Stimulated activated effector memory CD8-positive, alpha-beta T cell treated with anti-CD3 and anti-CD28 coated beads, Interleukin-12 subunit alpha, Interleukin-12 subunit beta, amount 100 ng/mL, for 72 hours (primary cell): ENCODE measurements at places on chromosomes 2 and 18.

DNA sequence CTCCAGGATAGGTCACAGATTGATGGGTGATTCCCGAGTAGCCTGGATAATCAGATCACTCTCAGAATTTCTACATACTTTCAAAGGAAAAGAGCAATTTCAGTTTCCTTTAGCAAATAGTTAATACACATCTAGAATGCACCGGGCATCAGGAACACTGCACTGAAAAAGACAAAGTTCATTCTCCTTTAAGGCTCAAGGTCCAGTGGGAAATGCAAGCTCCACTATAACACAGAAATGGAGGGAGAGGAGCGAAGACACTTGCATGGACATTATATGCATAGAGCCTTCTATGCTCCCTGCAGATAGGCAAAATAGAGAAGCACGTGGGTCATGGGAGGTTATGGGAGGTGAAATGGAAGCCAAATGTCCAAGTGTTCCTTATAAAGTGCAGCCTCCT lies 49.1 kb downstream of the SLC9A4 start:
- no peak for DNase-seq

DNA sequence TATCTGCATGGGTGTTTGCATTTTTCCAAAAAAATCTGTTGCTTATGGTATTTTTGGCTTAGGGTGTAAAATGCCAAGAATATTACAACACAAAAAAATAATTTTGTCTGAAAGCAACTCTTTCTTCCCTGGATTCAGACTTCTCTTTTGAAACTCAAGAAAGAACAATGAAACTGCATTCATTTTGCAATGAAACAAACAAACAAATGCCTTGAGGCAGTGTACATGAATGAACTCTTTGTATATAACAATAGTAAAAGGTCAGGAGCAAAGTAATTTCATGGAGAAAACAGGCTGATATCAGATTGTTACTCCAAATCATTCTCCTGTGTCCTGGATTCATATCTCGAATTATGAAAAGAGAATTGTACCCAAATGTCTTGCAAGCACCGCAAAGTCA lies 301.6 kb upstream of the CDH20 start:
- DNase-seq = no peak

DNA sequence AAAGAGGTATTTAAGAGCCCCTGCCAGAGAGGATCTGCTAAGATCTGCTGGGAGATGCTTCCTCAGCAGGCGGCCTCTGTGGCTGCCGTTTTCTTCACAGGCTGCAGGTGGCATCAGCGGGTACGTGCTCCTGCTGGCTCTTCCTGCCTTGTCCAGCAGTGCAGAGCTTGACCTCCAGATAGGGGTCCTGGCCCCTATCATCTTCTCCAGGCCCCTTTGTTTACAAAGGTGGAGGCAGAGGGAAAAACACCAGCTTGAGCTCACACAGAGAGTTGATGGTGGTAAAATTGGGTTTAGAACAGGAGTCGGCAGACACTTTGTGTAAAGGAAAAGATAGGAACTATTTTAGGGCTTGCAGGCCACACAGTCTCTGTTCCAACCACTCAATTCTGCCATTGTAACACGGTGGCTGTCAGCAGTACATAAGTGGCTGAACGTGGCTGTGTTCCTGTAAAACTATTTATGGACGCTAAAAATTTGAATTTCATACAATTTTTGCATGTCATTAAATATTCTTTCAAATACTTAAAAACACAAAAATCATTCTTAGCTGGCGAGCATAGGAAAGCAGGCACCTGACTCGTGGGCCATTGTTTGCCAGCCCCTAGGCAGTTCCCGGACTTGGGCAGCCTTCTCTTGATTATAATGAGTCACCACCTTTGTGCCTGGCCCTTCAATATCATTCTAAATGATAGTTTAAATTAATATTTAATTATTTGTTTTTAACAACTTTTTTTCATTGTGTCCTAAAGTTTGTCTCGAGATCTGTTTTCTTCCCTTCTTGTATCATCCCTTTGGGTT lies 98.2 kb upstream of the B3GNT7 start:
- no peak for DNase-seq

- DNase-seq = no peak
Measured at GRCh38 chr2:10266133-10266620, 36.5 kb upstream of the HPCAL1 start.

- DNase-seq = no peak
Measured at GRCh38 chr18:36028859-36029258, 38.5 kb downstream of the RPRD1A start.

DNA sequence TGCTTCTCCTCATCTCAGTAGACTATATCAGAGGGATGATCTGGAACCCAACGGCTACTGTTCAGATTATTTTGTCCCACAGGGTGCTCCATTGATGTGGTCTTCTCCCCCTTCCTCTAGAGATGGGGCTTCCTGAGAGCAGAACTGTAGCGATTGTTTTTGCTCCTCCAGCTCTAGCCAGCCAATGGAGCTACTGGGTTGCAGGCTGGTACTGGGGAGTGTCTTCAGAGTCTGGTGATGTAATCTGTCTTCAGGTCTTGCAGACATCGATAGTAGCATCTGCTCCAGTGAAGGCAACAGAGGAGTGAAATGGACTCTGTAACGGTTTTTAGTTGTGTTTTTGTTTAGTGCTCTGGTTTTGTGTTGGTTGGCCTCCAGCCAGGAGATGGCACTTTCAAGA lies 621.9 kb downstream of the RNF144A start:
- no peak for DNase-seq

- DNase-seq = no peak
Measured at GRCh38 chr2:71658771-71659170, 205.4 kb downstream of the DYSF start.

DNA sequence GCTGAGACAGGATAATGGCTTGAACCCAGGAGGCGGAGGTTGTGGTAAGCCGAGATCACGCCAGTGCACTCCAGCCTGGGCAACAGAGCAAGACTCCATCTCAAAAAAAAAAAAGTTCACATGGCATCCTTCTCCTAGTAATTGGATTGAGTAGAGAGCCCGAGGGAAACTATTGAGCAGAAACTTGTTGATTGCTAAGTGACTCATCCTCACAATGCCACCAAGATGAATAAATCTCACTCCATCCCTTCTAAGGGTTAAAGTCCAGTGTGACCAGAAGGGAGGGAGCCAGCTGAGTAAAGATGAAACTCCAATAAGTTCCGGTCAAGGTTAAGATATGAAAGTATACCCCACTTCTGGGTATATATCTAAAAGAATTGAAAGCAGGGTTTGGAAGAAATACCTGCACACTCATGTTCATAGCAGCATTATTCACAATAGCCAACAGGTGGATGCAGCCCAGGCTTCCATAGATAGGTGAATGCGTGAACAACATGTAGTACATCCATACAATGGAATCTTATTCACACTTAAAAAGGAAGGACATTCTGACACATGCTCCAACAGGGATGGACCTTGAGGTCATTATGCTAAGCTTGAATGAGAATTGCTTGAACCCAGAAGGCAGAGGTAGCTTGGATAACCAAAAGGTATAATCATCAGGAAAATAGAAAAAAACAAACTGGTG lies 13.0 kb upstream of the FHL2 start:
- no peak for DNase-seq

DNA sequence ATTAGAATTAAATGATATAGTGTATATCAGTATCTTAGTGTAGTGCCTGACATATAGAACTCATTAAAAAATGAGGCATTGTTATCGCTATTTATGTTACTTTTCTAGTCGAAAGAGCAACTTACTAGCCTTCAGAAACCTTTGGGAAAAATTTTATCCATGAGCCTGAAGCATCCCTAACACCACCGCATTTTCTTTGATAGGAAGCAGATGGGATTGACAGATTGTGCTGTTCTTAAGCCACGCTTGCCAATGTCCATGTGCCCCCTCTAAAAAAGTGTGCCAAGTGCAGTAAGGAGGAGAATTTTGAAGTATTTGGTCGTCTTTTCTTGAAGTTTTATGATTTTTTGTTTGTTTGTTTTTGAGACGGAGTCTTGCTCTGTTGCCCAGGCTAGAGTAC lies 29.1 kb downstream of the PPM1B start:
- DNase-seq = no peak

GRCh38 chr2:62383846-62384245 lies 122.1 kb downstream of the TMEM17 start:
- no peak for DNase-seq

DNA sequence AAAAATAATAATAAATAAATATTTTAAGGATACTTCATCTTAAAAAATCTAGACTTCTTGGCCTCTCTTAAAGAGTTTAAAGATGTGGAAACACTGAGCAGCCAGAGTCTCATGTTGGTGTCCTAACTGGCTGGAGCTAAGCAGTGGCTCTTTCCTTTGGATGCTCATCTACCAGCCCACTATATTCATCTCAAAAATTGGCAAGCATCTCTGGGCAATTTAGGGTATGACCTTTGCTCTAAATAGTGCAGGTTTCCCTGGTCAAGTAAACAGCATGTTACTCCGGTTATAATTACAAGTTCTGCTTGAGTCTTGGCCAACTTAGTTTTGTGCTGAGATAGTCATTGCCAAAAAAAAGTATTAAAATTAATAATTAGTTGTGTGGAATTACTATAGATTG lies 117.8 kb downstream of the TTC27 start:
- DNase-seq = no peak

DNA sequence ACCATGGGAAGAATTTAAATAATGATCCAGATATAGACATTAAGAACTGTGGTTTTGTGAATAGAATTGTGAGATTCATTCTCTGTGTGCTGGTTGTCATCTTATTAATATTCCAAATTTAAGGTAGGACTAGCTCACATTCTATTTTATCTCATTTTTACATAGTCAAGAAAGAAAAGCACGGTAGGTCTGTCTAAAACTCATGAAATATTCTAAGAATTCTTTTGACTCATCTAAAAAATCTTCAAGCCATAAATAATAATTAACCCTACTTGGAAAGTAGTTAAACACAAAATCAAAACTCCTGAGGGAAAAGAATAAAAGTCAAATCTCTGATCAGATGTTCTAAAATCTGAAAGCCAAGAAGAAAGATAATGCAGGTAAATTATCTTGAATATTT lies 388.8 kb upstream of the CHAC2 start:
- no peak for DNase-seq

GRCh38 chr18:56542476-56542875 lies 95.9 kb downstream of the TXNL1 start:
- DNase-seq = no peak

GRCh38 chr2:137172162-137172561 lies 406.8 kb downstream of the THSD7B start:
- DNase-seq = no peak

DNA sequence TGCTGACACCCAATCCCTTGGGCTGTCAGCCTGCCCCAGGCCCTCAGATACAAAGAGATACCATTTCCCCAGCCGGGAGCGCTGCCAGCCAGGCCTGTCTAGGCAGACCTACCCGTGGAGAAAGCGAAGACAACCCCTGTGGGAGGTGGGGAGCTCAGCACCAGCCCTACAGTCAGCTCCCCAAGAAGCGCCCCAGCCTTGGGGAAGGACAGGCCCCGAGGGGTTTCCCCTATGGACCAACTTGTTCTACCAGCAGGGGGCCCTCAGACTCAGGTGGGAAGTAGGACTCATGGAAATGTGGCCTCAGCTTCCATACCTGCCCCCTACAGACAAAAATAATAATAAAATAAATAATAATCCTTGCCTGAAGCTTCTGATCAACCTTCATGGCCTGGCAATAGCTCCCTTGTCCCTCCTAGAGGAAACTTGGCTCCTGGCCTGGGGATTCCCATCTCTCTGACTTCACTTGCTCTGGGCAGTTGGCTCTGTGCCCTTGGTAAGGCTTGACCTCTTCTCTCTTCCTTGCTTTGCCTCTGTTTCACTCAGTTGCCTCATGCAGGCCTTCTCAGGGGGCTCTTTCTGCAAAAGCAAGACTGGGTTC lies 7.0 kb downstream of the SLC35F6 start:
- DNase-seq = no peak

DNA sequence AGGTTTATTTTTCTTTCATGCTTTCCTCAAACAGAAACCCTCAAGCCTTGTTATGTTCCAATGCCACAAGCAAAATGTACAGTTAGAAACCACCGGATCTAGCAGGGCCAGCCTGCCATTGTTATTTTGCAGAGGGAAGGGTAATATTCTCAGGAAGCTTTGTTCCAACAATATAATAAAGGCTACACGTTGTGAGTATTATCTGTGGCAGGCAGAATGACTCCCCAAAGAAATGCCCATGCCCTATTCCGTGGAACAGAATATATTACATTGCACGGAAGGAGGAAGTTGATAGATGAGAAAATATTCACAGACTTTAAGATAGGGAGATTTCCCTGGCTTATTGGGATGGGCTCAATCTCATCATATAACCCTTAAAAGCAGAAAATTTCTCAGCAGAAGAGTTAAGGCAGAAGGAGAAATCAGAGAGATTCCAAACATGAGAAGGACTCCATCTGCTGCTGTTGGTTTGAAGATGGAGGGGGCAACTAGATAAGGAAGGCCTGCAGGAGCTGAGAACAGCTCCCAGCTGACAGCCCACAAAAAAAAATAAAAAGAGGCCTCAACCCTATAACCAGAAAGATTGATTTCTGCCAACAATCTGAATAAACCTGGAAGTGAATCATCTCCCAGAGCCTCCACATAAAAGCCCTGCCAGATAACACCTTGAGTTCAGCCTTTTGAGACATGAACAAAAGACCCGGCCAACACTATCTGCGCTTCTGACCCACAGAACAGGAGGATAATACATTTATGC lies 466.6 kb downstream of the LPIN1 start:
- DNase-seq = no peak

DNA sequence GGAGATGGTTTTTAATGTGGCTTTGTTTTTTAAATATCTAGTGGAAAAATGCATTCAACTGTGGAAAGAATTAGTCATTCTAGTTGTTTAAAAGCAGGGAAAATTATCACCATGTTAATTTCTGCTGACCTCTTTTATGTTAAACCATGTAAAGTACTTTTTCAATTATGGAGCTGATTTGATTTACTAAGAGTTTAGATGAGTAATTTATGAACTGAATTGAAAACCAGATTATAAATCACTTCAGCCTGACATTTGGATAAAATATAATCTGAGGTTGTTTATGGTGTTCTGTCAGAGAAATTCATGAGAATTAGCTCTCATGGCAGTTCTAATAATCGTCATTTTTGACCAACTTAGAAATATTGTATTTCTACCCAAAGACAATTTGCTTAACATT lies 11.6 kb downstream of the ITGA4 start:
- DNase-seq = no peak

DNA sequence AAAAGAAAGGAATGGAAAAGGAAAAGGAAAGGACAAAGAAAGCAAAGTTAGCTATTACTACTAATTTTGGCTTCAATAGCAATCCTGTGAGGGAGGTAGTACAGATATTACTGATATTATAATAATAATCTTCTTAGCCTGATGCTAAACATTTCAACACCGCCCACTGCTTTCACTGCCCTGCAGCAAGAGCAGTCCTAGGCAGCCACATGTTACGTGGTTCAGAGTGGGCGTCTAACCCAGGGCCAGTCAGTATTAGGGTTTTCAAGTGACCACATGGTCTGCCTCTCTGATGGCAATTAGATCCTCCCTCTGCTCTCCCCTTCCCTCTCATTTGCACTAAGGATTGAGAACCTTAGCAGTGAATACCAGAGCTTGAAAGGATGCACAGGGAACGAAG lies 83.7 kb upstream of the ZNF397 start:
- no peak for DNase-seq

- DNase-seq = no peak
Measured at GRCh38 chr18:13577091-13577697, 149.2 kb downstream of the FAM210A start.

GRCh38 chr2:172207911-172208310 lies 105.2 kb upstream of the DLX2 start:
- no peak for DNase-seq
